ENCODE measurements at places on chromosomes 4 and X. TPM values are rescaled to one million over a fixed set of nuclear protein-coding genes. Genes with fewer than 3 reads are reported as not detected.

Gene ATP2B3
- not detected for polyA plus RNA-seq

DNA sequence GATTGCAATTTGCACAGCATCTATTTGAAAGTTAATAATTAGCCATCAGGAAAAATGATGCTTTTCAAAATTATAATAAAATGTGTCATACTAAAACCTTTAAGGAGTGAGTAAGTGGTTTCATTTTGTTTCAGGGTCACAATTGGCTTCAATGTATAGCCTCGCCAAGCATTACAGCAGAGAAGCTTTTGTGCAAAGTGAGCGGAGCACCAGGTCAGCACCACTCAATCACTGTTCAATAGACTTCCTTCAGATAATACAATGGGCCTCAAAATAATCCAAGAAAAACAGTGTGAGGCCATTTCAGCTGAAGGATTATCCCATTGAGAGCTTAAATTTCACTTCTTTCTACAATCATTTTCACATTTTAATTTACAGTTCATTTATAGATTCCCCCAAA, 409.2 kb upstream of the SLIT2 start:
- DNase-seq: no peak

DNA sequence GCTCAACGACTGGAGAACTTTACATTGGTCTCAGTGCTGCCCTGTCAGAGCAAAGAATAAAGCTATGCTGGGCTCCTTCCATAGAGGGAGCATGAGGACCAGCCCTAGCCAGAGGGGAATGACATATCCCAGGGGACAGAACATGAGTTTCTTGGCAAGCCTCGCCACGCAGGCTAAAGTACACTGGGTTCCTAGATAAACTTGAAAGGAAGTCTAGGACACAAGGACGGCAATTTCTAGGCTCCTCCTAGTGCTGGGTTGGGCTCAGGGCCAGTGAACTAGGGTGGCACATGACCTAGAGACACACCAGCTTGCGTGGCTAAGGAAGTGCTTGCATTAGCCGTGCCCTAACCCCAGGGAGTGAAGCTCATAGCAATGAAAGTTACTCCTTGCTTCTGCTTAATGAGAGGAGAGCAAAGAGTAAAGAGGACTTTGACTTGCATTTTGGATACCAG, 141.0 kb downstream of the MAB21L2 start:
- peak; percentile 45 for DNase-seq

Gene FGF16
- not detected for polyA plus RNA-seq

Gene HTR2C
- not detected for polyA plus RNA-seq

DNA sequence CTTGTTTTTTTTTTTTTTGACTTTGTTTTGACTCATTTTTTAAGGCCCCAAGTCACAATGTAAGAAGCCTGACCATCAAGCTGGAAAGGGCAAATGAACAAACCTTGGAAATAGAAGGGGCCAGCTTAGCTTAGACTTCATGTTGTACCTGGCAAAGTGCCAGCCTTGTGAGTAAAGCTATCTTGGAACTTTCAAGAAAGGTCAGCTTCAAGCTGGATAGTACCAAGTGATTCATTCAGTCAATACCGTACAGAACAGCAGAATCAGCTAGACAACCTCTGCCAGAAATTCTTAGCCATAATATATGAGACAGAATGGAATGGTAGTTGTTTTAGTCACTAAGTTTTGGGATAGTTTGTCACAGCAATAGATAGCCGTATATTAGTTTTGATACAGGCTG, 1492.2 kb upstream of the TENM3 start:
- DNase-seq: no peak

- DNase-seq: no peak
These were observed 20.8 kb downstream of the OR13H1 start for GRCh38 chrX:131564553-131565229.

GRCh38 chr4:100280807-100281206, 90.5 kb upstream of the DDIT4L start:
- no peak for DNase-seq

Gene GAGE10
- polyA plus RNA-seq: not detected

DNA sequence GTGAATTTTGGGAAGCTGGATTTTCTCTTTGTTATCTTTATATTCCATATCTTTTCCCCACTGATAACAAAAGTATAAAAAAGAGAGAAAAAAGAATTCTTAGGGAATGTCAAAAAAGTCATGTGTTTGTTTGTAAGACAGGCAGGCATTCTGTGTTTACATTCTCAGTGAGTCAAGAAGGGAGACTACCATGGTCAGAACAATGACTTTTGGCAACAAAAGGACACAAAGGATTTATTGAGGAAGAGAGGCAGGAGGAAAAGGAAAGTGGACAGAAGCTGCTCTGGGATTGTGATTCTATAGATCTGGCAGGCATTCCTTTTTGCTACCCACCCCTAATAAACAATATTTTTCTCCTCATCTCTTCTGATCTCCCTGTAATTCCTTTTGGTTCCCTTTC, 5.9 kb upstream of the ANK2 start:
- DNase-seq: no peak

Gene SHROOM2
- polyA plus RNA-seq: 3.2 TPM

GRCh38 chrX:56231537-56232090, 542 bp upstream of the KLF8 start:
- no peak for DNase-seq

Gene GUCY1B1
- polyA plus RNA-seq: 0.06 TPM

Gene PLXNB3
- polyA plus RNA-seq: 8.3 TPM

Gene TCEAL6
- not detected for polyA plus RNA-seq

- DNase-seq: no peak
These were observed 378.3 kb upstream of the PCDH10 start for GRCh38 chr4:132770776-132771175.

DNA sequence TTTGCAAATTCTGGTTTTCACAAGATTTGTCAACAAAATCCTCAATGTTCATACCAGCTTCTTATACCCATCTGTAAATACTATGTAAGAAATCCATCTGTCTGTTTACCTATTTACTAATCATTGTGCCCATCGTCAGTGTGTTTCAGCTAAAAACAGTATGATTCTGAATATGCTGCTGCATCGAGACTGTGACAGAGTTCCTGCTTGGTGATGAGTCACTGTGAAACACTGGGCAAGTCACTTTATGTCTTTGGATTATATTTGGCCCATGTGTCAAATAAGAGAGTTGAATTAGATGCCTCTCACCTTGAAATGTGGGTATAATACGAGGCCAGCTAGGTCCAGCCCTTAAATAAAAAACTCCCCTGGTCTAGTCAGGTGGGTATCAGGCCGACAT, 79.3 kb downstream of the CBLL2 start:
- DNase-seq: no peak

Gene GPR78
- polyA plus RNA-seq: not detected

DNA sequence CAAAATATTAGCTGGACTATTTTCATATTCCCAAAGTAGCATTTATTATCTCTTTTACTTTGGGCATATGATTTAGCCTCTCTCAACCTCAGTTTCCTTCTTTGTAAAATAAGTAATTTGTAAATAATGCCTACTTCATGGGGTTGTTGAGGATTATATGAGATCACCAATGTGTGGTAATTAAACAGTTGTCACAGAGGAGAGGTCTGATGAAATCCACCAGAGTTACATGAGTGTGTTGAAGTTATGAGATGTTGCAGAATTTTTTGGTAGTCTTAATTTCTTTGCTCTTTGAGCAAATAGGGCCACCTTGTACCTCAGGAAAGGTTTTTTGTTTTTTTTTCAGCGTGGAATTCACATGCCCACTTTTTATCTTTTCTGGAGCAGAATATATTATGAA, 1.4 kb downstream of the COX7B start:
- DNase-seq: no peak

Gene TMEM156
- 0.72 TPM for polyA plus RNA-seq

Gene CASK
- polyA plus RNA-seq: 7.8 TPM

Measured in foreskin keratinocyte (primary cell).